ENCODE measurements at places on chromosomes 3 and 15.

- DNase-seq = no peak
Measured at GRCh38 chr3:4988983-4989834, 10.0 kb downstream of the BHLHE40 start.

GRCh38 chr3:172087602-172088580, 48.5 kb downstream of the FNDC3B start:
- no peak for DNase-seq

GRCh38 chr3:47347217-47347801, 33.5 kb upstream of the PTPN23 start:
- DNase-seq = no peak

DNA sequence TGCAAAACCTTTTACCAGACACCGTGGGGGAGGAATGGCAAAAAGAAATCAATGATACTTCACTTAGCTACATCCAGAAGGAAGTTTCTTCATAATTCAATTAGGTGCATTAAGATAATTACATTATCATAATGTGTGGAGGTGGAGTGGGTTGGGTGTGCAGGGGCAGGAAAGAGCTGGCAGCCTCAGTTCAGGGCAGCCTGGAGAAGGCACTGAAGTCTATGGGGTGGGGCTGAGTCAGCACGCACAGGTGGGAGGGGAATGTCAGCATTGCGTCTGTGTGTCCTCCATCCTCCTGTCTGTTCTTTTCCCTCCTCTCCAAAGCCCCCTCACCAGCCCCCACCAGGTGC, 278.8 kb downstream of the GABRG3 start:
- DNase-seq = no peak

DNA sequence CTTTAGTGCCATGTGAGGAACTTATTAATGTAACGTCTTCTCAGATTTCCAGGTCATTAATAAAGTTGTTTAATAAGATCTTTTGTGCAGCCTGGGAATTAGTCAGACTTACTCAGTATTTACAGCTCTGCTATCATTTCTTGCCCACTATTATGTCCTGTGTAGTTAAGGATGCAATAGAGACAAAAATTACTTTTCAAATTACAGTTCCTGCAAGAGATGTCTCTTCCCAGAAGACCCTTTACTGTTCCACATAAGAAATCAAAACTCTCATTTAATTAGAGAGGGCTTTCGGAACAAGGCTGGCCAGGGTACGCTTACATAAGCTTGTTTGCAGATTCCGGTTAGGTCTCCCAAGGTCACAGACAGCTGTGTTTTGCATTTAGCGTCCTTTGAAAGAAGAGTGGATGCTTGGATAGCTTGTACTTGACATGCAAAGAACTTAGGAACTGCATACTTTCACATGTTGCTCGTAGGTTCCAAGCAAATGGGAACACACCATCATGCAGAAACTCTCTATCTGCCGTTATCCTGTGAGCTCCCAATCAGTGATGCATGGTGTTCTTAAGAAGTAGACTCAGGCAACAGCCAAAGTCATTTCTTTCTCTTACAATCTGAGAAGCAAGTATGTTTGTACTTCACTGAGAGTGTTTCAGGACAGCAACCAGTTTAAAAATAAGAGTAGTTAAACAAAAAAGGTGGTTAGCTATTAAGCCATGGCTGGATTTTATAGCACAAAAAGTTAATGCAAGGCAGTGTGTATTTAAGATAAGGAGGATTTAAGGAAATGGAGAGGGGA, 37.4 kb downstream of the FILIP1L start:
- no peak for DNase-seq

- DNase-seq = peak; percentile 8
Measured at GRCh38 chr3:115040673-115041286, 106.3 kb downstream of the ZBTB20 start.

DNA sequence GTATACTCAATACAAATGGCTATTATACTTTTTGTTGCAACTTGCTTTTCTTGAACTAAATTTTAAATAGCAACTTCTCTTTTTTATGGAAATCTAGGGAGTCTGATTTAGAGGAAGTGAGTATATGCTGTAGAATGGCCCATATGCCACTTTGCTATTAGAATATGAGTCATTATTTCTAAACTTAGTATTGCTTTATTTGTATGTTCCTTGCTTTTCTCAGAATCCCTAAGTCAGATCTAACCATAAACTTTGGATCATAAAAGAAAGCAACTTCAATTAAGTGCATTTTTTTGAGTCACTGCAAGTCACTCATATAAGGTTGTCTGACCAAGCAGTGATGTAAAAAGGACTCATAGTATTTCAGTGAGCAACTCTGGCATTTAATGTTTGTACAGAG, 17.5 kb upstream of the SPTSSB start:
- no peak for DNase-seq

DNA sequence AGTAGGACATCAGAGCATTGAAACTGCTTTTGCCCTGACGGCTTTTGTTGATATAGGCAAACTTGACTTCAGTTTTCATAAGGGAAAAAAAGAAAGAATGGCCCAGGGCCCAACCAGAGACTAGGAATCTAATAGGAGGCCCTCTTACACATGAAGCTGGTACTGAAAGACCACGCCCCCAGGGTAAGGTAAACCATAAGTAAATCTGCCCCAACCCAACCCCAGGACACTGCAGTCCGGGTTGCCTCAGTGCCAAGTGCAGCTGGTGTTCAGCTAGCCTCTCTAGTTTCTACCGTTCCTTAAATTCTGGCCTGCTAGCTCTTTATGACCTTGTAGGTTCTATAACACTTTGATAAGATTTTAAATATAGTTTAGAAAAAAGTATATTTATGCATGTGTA, 136.7 kb downstream of the AQP9 start:
- no peak for DNase-seq

Data from stimulated activated CD4-positive, alpha-beta T cell treated with anti-CD3 and anti-CD28 coated beads, Interleukin-1b, Interleukin-23, amount 100 ng/mL, for 1 hour (primary cell).